ENCODE measurements at places on chromosomes 6 and 20.

DNA sequence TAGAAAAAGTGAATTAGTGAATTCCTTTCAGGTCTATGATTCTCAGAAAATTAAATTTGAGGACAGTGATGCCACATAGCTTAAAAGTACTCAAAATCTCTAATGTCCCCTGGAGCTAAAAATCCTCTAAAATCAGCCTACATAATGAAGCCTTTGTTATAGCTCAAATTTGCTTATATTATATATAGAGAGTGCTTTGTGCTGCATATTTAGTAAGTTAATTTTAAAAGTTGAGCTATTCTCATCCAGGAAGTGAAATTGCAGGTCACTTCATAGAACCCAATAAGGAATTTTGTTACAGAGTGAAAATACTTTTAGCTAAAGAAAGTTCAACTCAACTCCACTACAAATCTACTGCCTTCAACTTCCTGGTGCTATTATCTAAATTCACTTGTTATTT, 507.5 kb upstream of the MAP3K7 start:
- no peak overlapping the region for H3K27ac ChIP-seq
- H3K36me3 ChIP-seq: no peaks in the 10 kb centered on the region
- no peaks in the 10 kb centered on the region for H3K27me3 ChIP-seq
- H3K4me1 ChIP-seq: no peaks in the 10 kb centered on the region
- no peak for DNase-seq

DNA sequence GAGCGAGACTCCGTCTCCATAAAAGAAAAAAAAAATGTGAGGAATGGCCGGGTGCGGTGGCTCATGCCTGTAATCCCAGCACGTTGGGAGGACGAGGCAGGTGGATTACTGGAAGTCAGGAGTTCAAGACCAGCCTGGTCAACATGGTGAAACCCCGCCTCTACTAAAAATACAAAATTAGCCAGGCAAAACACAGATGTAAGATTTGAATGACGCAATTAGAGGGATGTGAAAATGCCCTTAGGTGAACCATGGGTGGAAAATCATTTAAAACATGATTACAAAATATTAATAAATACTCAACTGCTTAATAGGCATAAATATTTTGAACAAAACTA, 20.9 kb downstream of the COL9A3 start:
- H3K4me1 ChIP-seq: no peaks in the 10 kb centered on the region
- H3K27ac ChIP-seq: no peak overlapping the region
- H3K4me3 ChIP-seq: no peak overlapping the region
- no peak for DNase-seq
- H3K27me3 ChIP-seq: no peaks in the 10 kb centered on the region
- H3K36me3 ChIP-seq: no peaks in the 10 kb centered on the region

DNA sequence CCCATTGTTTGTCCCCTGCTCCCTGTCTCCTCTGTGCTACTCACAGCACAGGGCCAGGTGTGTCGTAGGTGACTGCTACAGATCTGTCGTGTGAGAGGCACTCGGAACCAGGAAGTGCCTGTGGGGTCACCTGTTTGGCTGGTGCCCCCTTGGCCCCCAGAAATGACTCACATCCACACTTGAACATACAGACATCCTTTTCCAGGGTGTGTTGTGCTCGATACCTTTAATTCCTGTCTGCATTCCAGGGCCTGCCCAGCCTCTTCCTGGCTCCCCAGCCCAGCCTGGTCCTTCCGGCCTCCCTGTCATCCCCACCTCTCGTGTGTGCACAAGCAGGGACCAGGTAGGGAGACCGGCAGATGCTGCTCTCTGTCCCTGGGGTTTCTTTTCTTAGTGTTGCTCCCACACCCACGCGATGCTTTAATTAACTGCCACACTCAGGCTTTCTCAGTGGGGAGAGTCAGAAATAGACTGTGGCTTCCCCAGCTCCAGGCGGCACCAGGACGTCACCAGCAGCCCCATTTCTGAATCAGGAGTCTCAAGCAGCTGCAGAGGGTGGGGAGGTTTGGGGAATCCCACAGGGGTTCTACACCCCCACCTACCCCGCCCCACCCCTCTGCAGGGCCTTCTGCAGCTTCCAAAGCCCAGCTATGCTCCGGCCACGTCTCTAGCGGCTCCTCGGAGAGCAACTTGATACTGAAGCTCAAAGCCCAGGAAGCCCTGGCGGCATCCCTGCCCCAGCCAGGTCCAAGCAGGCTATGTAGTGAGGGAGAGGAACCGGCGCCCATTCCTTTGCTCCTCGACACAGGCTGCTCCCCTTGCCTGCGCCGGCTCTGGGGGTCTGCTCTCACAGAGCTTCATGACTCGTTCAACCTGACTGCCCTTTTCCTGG, 102.2 kb downstream of the SYCP2 start:
- H3K4me1 ChIP-seq: no peaks in the 10 kb centered on the region
- no peaks in the 10 kb centered on the region for H3K36me3 ChIP-seq
- H3K4me3 ChIP-seq: no peak overlapping the region
- H3K27ac ChIP-seq: no peak overlapping the region
- no peak for DNase-seq
- peaks cover 2% of the 10 kb centered on the region for H3K27me3 ChIP-seq

DNA sequence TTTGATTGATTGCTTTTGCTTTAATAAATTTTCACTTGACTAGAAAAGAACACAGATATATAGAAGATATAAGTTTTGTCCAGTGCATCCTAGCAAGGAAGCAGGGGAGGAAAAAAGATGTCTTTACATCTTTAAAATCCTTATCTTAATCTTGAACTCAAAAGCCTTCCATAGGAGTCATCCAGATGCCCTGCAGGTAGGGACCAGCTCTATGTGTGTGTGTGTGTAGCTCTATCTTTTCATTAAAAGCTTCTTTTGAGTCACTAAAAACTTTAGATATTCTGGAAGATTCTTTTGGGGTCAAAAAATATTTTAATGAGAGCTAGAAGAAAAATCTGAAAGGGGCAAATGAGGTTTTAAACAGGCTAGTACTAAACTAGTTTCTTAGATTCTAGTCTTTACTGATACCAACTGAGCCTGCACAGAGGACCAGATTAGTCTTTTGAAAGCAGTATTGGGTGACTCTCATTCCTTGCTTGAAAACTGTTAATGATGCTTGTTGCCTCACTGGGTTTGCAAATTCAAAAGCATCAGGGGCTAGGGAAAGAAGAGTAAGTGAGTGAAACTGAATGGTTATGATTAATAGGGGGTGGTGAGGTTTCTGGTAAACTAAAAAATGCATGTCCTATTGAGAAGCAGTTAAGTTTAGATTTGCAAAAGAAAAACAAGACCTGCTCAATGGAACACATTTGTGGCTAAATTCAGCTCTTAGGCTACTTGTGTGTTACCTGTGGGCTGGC, 40.6 kb upstream of the JAG1 start:
- no peaks in the 10 kb centered on the region for H3K4me1 ChIP-seq
- H3K4me3 ChIP-seq: no peak overlapping the region
- H3K36me3 ChIP-seq: no peaks in the 10 kb centered on the region
- no peak overlapping the region for H3K27ac ChIP-seq
- no peak for DNase-seq

GRCh38 chr6:68013780-68014515, 621.1 kb upstream of the ADGRB3 start:
- no peak overlapping the region for H3K4me3 ChIP-seq
- no peaks in the 10 kb centered on the region for H3K4me1 ChIP-seq
- no peaks in the 10 kb centered on the region for H3K36me3 ChIP-seq
- DNase-seq: no peak

GRCh38 chr20:50477239-50477872, 32.8 kb upstream of the PTPN1 start:
- H3K27me3 ChIP-seq: no peaks in the 10 kb centered on the region
- no peak overlapping the region for H3K4me3 ChIP-seq
- H3K36me3 ChIP-seq: no peaks in the 10 kb centered on the region
- peaks cover 7% of the 10 kb centered on the region for H3K4me1 ChIP-seq

GRCh38 chr6:129104560-129104959, 221.6 kb downstream of the LAMA2 start:
- no peaks in the 10 kb centered on the region for H3K27me3 ChIP-seq
- no peaks in the 10 kb centered on the region for H3K4me1 ChIP-seq
- H3K36me3 ChIP-seq: no peaks in the 10 kb centered on the region
- H3K27ac ChIP-seq: no peak overlapping the region
- H3K4me3 ChIP-seq: no peak overlapping the region

GRCh38 chr6:39769012-39769411, 23.2 kb upstream of the DAAM2 start:
- H3K27ac ChIP-seq: no peak overlapping the region
- no peaks in the 10 kb centered on the region for H3K36me3 ChIP-seq
- H3K4me1 ChIP-seq: no peaks in the 10 kb centered on the region
- no peak for DNase-seq

GRCh38 chr6:56096946-56097621, 150.3 kb downstream of the COL21A1 start:
- no peak overlapping the region for H3K4me3 ChIP-seq
- H3K27ac ChIP-seq: no peak overlapping the region
- H3K4me1 ChIP-seq: no peaks in the 10 kb centered on the region
- no peak for DNase-seq
- no peaks in the 10 kb centered on the region for H3K27me3 ChIP-seq

GRCh38 chr20:13245250-13245723, 24.2 kb downstream of the ISM1 start:
- H3K36me3 ChIP-seq: no peaks in the 10 kb centered on the region
- no peak overlapping the region for H3K4me3 ChIP-seq
- no peaks in the 10 kb centered on the region for H3K27me3 ChIP-seq
- peaks cover 27% of the 10 kb centered on the region for H3K4me1 ChIP-seq

- no peak overlapping the region for H3K27ac ChIP-seq
- H3K4me3 ChIP-seq: no peak overlapping the region
- H3K27me3 ChIP-seq: no peaks in the 10 kb centered on the region
- peaks cover 3% of the 10 kb centered on the region for H3K36me3 ChIP-seq
- DNase-seq: no peak
These were observed 24.2 kb downstream of the ZKSCAN3 start for GRCh38 chr6:28373925-28374324.

DNA sequence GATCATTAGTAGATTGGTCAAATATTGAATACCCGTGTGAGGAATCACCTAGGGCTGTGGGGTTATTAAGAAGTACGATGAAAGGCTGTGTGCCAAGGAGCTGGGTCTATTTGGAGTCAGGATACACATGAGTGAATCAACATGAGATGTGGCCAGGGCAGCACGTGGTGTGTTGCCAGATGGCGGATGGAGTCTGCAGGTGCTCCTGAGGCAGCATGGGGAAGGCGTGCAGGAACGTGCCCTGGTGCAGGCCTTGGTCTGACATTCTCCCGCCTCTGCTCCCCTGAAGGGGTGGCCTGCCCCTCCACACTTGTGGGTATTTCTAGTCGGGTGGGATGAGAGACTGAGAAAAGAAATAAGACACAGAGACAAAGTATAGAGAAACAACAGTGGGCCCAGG, 39.0 kb upstream of the SLC22A1 start:
- peaks cover 93% of the 10 kb centered on the region for H3K36me3 ChIP-seq
- no peaks in the 10 kb centered on the region for H3K27me3 ChIP-seq
- no peak overlapping the region for H3K27ac ChIP-seq
- no peak overlapping the region for H3K4me3 ChIP-seq
- no peaks in the 10 kb centered on the region for H3K4me1 ChIP-seq

DNA sequence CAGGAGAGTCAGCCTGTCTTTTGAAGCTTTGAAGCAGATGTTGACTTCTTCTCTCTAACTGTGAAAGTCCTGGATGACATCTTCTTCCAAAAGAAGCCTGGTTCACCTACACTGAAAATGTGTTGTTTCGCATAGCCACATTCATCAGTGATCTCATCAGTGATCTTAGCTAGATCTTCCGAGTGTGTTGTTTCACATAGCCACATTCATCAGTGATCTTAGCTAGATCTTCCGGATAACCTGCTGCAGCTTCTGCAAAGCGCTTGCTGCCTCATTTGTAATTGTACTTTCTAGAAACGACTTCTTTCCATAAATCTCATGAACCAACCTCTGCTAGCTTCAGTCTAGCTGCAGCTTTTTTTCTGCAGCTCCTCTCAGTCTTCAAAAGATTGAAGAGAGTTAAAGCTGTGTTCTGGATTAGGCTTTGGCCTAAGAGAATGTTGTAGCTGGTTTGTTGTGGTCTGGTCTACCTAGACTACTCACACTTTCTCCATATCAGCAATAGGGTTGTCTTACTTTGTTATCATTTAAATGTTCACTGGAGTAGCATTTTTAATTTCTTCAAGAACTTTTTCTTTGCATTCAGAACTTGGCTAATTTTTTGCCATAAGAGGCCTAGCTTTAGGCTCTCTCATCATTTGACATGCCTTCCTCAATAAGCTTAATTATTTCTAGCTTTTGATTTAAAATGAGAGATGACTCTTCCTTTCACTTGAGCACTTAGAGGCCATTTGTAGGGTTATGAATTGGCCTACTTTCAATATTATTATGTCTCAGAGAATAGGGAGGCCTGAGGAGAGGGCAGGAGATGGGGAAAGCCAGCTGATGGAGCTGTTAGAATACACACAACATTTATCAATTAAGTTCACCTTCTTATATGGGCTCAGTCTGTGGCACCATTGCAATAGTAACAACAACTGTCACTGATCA, 48.7 kb upstream of the EXOC2 start:
- H3K36me3 ChIP-seq: no peaks in the 10 kb centered on the region
- no peak for DNase-seq
- H3K4me1 ChIP-seq: no peaks in the 10 kb centered on the region
- peaks cover 1% of the 10 kb centered on the region for H3K27me3 ChIP-seq
- no peak overlapping the region for H3K4me3 ChIP-seq
- H3K27ac ChIP-seq: no peak overlapping the region

DNA sequence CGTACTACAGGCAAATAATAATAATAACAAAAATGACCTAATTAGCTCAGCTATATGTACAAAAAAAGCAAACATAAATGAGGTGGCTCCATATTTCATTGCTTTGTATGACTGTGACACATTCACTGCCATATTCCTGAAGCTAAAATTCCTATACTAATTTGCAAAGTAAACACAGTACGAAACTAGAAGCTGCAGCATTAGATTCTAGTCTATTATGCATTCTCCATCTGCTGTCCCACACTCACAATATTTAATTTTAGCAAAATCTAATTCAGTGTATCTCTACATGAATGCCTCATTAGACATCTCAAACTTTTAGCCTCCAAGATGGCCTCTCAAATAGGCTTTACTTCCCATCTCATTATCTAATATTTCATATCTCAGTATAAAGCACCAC, 55.1 kb downstream of the ATG5 start:
- H3K27ac ChIP-seq: no peak overlapping the region
- peaks cover 21% of the 10 kb centered on the region for H3K4me1 ChIP-seq
- DNase-seq: no peak
- H3K27me3 ChIP-seq: no peaks in the 10 kb centered on the region
- peaks cover 2% of the 10 kb centered on the region for H3K36me3 ChIP-seq

GRCh38 chr6:13371421-13372072, 43.2 kb upstream of the TBC1D7 start:
- DNase-seq: no peak
- no peak overlapping the region for H3K4me3 ChIP-seq
- H3K27ac ChIP-seq: no peak overlapping the region
- no peaks in the 10 kb centered on the region for H3K4me1 ChIP-seq
- H3K27me3 ChIP-seq: no peaks in the 10 kb centered on the region

GRCh38 chr6:119196715-119197114, 118.3 kb upstream of the FAM184A start:
- peaks cover 4% of the 10 kb centered on the region for H3K36me3 ChIP-seq
- no peak overlapping the region for H3K4me3 ChIP-seq
- DNase-seq: no peak
- no peaks in the 10 kb centered on the region for H3K27me3 ChIP-seq
- H3K4me1 ChIP-seq: no peaks in the 10 kb centered on the region
- H3K27ac ChIP-seq: no peak overlapping the region

- H3K4me3 ChIP-seq: no peak overlapping the region
- no peak overlapping the region for H3K27ac ChIP-seq
- no peaks in the 10 kb centered on the region for H3K4me1 ChIP-seq
- DNase-seq: no peak
- peaks cover 2% of the 10 kb centered on the region for H3K27me3 ChIP-seq
These were observed 149.7 kb downstream of the LRRC1 start for GRCh38 chr6:53944543-53944942.

GRCh38 chr6:147983581-147984366, 358.9 kb upstream of the SASH1 start:
- H3K36me3 ChIP-seq: no peaks in the 10 kb centered on the region
- no peaks in the 10 kb centered on the region for H3K27me3 ChIP-seq
- no peak for DNase-seq
- H3K4me3 ChIP-seq: no peak overlapping the region

Measured in CD4-positive, CD25-positive, alpha-beta regulatory T cell (primary cell).